DMS79 treated with DMSO at 0.1 percent for 48 hours (cell line): ENCODE measurements at places on chromosomes 2 and 18.
A peak's percentile ranks its signal among the peaks of the same experiment; 100 is the strongest.

DNA sequence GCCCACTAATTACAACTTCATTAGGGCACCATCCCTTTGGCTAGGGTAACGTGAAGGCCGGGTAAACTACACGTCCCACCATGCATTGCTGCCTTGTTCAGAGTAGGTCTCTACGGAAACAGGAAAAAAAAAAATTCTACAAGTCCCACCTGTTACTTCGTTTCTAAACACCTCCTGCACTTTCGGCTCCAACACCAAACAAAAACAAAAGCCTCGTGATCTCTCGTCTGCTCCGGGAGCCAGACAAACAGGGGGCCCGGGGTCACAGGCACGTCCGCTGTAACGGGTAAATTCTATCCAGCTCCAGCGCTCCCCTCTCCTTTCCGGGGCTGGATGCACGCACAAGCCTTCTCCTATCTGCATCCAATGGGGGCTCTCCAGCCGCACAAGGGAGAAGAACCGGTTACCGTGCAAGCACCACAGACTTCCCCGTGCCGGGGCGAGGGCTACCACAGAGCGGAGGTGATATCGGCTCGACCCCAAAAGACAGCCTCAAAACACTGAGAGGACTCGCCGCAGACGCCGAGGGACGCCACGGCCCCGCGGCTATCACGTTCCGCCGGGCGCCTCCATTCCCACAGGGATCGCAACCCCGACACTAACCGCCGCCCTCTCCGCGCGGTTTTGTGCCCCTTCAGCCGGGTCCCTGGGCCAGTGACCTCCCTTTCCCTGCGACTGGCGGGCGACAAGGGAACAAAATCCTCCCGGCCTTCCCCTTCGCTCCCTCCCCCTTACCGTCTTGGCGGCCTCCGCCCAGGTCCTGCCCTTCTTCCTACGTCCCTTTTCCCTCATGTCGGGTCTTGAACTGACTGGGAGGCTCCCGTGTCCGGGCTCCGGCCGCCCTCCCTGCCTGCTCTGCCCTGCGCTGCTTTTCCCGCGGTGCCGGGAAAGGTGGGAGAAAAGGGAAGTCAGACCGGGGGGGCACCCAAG lies 591 bp downstream of the ASXL2 start:
- peak; percentile 73 for DNase-seq

GRCh38 chr2:141994066-141994465 lies 136.8 kb downstream of the LRP1B start:
- DNase-seq, result no peak

DNA sequence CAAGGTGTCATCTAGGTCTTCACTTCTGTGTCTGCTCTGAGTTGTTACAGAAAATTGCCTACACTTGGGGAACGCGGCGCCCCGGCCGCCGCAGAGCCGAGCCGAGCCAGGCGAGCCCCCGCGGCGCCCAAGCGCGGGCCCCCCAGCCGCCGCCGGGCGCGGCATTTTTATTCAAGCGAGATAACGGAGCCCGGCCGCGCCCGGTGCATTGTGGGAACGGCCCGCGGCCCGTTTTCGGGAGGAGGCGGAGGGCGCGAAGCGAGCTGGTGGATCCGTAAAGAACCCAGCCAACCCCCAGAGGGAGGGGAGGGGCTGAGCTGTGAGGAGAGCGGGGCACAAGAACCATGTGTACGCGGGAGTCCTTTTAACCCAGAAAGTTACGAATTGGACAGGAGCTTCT lies 191.8 kb downstream of the FTCDNL1 start:
- no peak for DNase-seq

DNA sequence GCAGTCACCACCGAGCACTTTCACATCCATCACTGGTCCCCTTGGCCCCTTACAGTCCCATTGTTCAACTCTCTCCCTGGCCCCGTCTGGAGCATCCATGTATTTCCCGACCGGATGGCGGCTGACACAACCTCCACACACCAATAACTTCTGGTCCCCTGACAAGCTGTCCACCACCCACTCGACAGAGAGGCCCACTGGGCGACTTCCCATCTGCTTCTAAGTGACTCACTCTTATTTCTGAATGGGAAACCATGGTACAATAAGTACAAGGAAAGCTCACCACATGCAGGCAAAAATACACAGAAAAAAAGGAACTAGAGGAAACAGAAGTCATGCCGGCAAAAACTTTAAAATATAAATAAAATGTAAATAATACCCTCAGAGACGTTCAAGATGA lies 82.9 kb upstream of the RAB12 start:
- no peak for DNase-seq

DNA sequence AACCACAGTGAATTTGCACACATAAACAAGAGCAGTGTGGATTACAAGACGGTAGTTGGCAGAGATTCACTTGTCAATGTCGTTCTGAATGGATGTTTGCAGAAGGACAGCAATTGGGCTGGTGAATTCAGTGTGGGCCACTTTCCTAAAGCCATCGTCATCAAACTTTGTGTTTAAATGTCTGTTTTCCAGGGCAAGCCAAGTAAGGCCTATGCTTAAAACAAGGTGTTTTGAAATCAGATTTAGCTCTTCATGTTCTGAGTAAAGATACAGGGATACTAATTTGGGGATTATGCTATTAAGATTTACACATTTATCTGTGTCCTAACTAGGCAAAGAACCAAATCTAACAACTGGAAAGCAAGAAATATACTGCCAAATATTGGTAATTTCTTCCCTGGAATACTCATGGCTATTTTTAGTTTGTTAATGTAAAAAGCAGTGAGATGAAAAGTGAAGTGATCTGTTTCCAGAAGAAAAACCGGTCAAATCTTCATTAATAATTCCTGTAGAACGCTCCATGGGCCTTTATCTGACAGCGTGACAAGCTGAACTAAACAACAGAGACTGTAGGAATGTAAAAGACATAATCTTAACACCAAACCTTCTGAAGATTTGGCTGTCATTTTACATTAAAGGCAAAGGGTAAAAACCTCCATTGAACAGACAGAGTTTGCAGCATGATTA lies 175.7 kb downstream of the ICOS start:
- DNase-seq, result no peak

DNA sequence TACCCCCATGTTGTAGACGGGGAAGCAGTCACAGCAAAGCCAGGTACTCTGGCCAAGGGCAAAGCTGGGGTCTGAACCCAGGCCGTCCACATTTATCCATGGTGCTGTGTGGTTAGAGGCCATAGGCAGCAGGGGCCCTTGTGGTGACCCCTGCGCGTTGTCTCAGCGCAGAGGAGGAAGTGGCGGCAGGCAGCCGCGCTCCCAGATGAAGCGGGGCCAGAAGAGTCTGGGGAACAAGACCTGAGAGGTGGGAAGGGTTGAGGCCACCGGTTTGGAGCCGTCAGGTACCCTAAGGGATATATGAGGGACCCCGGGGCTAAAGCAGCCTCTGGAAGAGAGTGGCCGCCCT lies 770 bp downstream of the ZNF396 start:
- no peak for DNase-seq

DNA sequence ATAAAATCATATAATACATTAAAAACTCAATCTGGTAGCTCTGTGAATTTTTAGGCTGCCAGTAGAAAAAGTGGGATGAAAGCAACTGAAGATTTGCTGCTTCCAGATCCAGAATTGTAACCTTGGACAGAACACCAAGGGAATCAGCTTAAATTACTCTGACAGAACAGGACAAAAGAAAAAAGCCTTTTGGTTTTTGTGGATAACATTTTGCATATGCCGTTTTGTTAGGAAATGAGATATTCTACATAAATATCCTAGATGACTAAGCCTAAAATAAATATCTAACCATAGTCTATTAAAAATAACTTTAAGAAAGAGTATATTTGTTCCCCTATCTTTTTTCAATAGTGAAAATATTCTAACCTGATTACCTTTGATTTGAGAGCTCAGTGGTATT lies 148.7 kb upstream of the DOCK10 start:
- DNase-seq, result no peak

GRCh38 chr2:16394072-16394985 lies 271.3 kb downstream of the CYRIA start:
- DNase-seq, result no peak

DNA sequence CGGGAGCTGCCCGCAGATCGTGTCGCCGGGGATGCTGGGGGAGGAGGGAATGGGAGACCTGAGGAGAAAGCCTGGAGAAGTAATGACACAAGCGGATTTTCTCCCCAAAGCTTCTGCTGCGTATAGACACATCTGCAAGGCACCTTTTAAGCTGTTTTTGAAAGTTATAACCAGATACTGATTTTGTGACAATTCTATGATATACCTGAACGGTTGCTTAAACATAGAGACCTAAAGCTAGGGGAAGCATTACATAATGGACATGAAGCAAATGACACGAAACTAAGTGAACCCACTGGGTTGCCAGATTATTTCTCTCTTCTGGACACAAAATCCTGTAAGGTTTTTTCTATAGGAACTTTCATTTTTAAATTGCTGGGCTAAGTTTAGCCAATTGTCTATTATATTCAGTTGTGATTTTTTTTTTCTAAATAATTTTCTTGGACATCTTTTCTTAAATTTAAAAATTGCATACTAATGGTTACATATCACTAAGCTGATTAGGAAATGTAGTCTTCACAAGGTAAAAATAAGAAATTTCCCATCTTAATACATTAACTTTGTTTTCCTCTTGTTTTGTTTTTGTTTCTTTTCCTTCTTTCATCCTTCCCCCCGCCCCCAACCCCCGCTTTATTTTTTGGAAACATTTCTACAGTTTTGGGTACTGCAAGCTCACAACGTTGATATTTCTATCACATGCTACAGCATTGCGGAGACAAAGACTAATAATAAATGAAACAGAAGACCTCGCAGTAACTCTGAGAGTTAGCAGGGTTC lies 1.3 kb downstream of the OSBPL6 start:
- DNase-seq, result peak; percentile 67

GRCh38 chr2:26626606-26627005 lies 14.6 kb downstream of the CIB4 start:
- DNase-seq, result no peak

- no peak for DNase-seq
Measured at GRCh38 chr18:21071071-21071470, 40.5 kb downstream of the ROCK1 start.
